Esophagus squamous epithelium (tissue), 5 donors: ENCODE measurements at places on chromosomes 6 and 20.

DNA sequence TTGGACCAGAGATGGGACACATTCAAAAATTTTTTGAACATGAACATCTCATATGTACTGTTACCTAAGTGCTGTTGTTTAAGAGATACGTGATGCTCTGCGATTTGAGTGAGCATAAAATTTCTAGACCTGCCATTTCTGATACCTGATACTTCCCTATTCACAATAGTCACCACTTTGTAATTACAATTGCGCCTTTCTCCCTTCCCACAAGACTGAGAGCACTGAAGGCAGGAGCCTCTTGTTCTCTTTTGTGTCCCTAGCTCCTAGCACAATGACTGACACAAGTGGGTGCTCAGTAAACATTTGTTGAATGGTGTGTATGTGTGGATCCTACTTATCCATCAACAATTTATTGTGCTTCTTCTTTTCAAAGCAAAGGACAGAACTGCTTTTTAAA, 92.8 kb upstream of the TMEM30A start:
- DNase-seq: no peak

GRCh38 chr6:10749734-10750133, 2.1 kb downstream of the TMEM14B start:
- DNase-seq: no peak

DNA sequence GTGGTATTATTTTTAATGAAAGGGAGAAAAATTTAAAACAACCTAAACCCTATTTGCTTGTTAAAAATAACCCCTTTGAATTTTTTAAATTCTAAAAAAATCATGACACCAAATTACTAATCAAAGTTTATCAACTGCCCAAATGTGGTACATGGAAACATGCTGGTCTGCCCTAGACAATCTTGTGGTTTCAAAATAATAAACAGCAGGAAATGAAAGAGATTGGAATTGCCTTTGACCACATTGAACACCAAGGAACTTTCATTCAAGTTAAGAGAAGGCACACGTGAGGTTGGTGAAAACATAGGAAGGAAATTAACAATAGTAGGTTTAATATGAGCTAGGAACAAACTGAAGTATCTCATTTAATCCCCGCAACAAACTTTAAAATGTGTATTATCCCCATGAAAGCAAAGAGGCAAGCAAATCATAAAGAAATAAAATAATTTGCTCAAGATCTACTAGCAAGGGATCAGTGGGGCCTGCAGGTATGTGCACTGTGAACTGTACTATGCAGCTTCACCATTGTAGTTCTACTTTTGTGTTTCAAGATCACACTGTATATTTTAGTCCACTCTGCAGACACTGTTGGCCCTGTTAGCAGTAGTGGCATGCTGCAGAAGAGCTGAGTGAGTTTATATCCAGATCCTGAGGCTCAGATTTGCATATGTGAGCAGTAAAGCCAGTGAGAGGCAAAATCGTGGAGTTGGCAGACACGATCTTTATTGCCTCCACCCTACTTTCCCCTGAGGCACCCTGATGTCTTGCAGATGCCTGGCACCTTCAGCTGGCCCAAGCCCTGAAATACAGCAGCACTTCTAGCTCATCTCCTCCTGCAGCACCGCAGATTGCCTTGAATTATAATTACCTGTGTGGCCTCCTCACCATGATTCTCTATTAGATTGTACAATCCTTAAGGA, 157.8 kb upstream of the TENT5A start:
- no peak for DNase-seq

DNA sequence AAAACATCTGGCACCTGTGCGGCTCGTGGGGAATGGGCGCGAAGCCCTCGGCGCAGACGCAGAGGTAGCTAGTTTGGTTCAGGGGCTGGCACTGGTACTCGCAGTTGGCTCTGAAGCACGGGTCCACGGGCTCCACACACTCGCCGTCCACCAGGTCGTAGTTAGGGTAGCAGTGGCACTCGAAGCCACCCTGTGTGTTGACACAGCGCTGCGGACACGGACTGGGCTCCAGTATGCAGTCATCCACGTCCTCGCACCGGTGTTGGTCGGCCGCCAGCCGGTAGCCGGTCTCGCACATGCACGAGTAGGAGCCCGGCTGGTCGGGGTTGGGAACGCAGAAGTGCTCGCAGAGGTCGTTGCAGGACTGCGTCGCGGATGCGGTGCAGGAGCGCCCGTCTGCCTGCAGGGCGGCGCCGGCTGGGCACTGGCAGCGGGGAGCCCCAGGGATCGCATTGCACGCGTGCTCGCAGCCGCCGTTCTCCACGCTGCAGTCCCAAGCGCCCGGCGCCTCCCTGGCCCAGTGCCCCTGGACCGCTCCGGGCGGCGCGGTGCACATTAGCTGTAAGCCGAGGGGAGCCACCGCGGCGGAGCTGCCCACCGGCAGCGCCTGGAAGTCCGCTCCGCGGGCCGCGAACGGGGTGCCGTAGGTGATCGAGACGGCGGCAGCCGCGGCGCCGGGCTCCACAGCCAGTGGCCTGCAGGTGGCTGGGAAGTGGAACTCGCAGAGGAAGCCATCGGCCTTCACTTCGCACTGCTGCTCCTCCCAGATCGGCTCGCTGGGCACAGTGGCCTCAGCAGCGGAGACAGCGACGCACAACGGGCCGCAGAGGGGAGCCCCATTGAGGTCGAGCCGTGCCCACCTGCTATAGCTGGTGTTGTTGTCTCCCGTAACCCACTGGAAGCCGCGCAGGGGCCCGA, 930 bp downstream of the THBD start:
- DNase-seq: no peak

DNA sequence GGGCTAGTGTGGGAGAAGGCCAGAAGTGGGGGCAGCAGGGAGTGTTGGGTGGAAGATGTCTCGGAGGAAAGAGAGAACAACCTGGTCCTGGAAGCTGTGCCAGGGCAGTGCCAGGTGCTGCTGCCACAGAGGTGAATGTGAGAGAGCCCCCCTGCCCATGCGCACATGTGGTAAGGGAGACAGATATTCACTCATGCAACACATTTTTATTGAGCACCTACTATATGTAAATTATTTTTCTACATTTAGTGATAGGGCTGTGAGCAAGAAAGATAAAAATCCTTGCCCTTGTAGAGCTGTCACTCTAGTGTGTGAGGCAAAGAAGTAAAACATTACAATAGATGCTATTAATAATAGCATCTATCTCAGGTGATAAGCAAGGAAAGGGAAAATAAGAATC, 471 bp downstream of the CLPSL1 start:
- no peak for DNase-seq

- DNase-seq: no peak
Observed at GRCh38 chr6:32692019-32692418, 25.6 kb upstream of the HLA-DQB1 start.

DNA sequence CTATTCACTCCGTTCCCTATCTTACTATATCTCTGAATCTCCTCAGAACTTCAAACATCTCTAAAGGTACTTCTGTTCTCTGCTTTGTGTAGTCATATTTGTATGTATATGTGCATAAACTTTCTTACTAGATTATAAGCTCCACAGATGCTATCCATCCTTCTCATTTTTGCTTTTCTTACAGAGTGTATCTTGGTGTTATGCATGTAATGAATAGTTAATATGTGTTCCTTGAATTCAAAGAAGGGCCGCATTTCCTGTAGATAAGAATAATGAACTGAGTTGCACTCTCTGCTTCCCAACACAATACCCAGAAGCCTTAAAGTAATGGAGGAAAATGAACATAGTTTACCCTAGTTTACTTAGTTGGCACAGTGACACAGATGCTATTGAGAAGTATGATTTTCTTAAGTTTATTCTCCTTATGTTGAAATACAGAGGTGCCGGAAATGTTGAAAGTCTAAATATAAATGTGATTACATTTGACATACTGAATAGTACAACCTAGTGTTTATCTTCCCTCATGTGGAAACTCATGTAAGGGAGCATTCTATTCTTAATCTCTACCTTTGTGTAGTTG, 6.0 kb downstream of the NUS1 start:
- no peak for DNase-seq

DNA sequence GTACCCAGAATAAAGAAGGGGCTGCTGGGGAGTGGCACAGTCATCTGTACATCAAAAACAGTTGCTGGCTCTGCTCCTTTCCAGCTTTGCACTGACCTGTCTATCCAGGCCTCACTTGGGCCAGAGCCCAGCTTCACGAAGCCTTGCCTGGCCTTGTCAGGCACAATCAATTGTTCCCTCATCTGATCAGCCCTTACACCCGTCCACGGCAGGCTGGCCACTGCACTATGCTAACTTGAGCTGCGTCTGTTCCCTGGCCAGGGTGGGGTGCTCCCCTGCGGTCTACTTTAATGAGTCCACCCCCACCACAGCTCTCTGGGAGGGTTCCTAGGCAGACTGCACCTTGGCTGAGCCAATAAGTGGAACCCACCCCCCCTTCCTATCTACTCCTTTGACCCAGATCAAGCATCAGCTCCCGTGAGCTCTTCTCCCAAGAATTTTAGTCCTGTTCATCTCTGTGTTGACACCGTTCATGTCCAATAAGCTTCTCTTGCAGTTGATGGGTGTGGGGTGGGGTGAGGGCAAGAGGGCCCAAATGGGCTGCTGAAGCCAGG, 74.3 kb upstream of the MLN start:
- DNase-seq: no peak

GRCh38 chr6:109299776-109300564, 82.3 kb downstream of the CD164 start:
- DNase-seq: no peak

DNA sequence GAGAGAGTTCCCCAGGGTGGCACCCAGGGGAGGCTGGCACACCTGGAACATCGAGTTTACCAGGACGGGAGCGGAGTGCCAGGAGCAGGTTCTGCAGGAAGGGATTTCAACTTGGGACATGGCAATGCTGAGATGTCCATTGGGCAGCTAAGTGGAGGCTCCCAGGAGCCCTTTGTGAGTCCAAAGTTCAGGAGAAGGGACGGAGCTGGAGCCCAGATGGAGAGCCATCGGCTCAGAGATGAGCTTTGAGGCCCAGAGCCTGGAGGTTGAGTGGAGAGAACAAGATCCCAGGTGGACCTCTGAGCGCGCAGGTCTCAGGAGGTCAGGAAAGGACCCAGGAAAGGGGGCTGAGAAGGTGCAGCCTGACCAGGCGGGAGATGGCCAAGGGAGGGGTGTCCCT, 67.5 kb upstream of the AFDN start:
- no peak for DNase-seq

DNA sequence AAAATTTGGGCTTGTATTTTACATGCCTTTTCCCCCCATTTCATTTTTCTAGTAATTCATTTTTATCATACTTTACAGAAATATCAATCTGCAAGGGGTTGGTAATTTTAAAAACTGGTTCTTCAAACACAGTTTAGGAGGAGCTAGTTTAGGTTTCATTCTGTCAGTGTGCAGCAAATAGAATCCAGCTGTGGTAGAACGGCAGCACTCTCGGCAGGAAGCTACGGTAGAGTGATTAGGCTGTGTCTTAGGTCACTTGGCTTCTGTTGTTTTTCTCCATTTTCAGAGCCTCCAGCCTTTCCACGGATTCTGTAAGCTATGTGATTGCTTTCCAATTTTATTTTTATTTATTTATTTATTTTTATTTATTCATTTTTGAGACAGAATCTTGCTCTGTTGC, 32.7 kb downstream of the TLDC2 start:
- no peak for DNase-seq

DNA sequence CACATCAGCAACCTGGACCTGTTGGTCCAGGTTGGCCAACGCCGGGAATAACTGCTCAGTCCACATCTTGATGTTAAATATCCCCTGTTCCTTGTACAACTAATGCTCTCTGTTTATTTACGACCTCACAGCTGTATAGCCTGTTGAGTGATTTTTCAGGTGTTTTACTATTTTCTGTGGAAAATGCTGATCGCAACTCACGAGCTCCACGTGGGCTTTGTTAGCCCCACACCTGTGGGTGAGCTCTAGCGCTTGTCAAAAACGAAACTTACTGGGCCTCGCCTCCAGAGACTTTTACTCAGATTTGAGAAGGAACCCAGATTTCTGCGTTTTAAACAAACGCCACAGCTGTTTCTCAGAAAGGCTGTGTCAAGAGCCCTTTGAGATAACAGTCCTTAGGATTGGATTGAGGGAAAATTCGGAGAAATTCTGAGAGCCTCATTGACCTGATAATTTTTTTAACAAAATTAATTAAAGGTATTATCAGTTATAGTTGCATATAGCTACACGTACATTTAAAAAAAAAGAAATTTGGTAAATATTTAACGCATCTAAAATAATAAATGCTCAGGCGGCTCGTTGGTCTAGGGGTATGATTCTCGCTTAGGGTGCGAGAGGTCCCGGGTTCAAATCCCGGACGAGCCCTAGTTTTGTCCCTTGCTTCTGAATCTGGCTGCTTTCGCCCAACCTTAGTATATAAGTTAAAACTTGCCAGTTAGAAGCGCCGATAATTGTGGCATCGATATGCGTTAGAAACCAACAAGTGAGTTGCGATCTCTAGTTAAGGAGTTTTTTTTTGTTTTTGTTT, 16.7 kb downstream of the HMGN4 start:
- DNase-seq: no peak

- no peak for DNase-seq
Observed at GRCh38 chr6:30819297-30819917, 64.9 kb upstream of the DDR1 start.

DNA sequence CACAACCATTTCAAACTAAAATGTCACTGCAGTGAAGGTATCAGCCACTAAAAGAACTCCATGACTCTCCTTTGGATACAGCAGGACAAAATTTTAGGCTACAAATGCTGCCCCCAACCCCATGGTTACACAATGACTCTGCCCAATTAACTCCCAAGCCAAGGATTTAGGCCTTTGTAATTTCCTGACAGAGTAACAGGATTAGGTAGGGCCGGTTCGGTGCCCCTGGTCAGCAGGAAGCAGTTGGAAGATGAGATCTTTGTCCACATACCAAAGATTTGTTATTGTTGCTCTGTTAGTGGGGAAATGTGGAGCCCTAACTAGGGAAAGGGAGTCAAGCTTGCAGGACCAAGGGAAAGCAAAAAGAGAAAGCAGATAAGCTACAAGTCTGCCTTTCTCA, 26.7 kb upstream of the RIPK1 start:
- DNase-seq: no peak

DNA sequence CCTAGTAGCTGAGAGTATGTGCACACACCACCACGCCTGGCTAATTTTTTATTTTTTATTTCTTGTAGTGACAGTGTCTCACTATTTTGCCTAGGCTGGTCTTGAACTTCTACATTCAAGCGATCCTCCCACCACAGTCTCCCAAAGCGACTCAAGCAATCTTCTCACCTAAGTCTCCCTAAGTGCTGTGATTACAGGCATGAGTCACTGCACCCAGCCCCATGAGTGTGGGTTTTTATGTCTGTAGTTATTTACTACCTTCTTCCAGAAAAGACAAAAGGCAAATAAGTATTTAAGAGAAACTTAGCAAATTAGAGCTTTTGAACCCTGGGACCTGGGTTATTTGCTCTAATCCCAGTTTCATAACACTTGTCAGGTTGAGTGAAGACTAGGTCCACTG, 92.3 kb upstream of the HCRTR2 start:
- DNase-seq: no peak

- DNase-seq: no peak
Observed at GRCh38 chr20:54197621-54198604, 10.0 kb upstream of the PFDN4 start.

DNA sequence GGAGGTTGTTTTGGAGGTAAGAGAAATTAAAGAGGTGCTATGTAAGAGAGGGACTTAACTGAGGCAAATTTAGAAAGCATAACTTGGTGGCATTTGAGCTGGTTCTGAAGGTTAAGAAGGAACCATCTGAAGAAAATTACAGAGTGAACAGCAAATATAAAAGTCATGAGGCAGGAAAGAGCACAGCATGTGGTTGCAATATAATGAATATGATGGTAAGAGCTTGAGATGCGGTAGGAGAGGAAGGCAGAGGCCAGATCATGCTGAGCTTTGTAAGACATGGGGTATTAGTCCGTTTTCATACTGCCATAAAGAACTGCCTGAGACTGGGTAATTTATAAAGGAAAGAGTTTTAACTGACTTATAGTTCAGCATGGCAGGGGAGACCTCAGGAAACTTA, 279.1 kb downstream of the UTRN start:
- DNase-seq: no peak
